ENCODE measurements at places on chromosomes 1 and 21. TPM values are rescaled to one million over a fixed set of nuclear protein-coding genes. Genes with fewer than 3 reads are reported as not detected.

DNA sequence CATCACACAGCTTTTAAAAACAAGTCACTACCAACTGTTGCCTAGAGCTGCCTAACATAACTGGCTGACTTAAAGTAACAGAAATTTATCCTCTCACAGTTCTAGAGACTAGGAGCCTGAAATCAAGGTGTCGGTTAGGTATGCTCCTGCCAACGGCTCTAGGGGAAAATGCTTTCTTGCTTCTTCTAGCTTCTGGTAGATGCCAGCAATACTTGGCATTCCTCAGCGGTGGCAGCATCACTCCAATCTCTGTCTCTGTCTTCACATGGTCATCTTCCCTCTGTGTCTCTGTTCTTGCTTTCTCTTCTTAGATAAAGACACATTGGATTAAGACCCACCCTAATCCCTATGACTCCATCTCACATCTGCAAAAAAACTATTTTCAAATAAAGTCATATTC lies 51.5 kb downstream of the DMRTA2 start:
- DNase-seq: no peak

DNA sequence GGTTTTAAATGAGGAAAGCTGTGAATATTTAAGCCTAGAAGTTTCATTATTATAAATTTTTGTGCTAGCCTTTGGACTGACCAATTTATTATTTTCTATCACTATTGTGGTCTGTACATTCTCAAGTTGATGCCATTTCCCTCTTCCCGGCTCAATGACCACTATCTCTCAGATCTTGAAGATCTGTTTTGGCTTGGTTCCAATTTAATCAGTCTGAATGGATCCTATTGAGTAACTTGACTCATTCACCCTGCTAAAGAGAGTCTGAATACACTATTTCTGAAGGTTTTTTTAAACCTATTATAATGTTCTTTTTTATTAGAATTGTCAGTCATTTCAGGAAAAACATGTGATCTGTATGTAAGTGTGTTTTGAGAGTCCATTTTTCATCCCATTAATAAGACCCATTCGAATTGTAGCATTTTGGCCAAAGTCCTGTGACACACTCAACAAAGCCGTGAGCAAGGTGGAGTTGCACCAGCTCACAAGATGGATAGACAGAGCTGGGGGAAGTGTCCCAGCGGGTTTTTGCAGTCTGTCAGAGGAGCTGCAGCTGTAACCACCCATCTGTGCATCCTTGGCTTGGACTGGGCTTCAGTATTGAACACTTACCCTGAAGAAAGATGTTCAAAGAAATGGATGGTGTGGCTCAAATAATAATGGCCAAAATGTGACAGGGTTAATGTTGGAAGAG lies 145.6 kb downstream of the NFIA start:
- DNase-seq: no peak

GRCh38 chr1:68464891-68465290 lies 15.1 kb upstream of the RPE65 start:
- DNase-seq: no peak

- no peak for DNase-seq
These were observed 311.8 kb upstream of the DPYD start for GRCh38 chr1:98232678-98233077.

OLFML3 gene
- polyA plus RNA-seq: 131 TPM

DNA sequence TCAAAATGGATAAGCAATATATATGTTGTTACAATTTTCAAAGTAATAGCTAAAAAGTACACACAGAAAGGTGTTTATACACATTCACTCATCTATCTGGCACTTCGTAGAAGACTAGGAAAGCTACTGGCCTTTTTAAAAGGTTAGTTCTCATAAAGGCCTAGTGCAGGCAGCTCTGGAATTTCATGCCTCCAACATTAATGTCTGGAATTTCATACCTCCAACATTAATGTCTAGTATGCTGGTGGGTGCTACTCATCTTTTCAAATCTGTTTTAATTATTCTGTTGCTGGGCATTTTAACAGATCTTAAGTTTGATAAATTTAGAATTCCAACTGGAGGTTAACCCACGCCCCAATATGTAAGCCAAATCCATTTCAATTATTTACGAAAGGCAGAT lies 124.2 kb downstream of the AKT3 start:
- no peak for DNase-seq

DNA sequence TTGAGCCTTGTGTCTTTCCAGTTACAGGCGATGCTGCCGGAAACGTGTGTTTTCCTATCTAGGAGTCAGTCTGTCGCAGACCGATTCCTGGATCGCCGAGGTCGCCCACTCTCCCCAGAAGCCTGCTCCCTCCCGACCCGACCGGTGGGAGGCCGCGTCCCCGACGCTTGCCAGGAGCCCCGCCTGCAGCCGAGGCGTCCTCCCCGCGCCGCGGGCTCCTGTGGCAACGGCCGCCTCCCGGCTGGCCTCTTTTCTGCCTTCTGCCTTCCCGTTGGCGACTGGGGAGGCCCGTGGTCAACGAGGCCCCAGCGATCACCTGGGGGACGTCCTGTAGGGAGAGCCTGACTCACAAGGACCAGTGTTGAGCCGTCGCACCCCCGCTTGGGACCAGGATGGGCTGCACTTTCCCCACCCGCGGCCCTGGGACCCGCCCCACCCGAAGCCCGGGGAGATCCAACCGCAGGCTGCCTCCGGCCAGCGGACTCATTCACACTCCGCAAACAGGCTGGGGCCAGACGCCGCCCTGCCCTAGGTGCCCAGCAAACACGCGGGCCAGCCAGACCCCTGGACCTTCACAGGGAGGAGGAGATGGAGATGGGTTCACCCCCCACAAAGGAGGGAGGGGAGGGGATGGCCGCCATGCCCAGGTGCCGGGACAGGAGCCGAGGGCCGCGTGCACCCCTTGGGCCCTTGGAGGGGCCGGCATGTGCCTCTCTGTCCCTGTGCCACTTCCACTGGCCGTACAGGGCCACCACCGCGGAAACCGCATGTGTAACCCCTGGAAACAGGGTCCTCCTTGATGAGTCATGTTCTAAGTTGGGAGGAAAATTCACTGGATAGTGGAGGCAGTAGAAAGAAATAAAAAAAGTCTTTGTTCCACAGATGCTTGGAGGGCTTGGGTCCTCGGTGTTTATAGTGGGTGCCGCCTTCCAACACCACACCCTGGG lies 7.2 kb upstream of the COL6A1 start:
- DNase-seq: no peak

GRCh38 chr1:44798481-44799365 lies 1.5 kb upstream of the PLK3 start:
- no peak for DNase-seq

MTMR11 gene
- 35.7 TPM for polyA plus RNA-seq

GRCh38 chr1:216457356-216457755 lies 34.1 kb upstream of the USH2A start:
- DNase-seq: peak; percentile 18

DNA sequence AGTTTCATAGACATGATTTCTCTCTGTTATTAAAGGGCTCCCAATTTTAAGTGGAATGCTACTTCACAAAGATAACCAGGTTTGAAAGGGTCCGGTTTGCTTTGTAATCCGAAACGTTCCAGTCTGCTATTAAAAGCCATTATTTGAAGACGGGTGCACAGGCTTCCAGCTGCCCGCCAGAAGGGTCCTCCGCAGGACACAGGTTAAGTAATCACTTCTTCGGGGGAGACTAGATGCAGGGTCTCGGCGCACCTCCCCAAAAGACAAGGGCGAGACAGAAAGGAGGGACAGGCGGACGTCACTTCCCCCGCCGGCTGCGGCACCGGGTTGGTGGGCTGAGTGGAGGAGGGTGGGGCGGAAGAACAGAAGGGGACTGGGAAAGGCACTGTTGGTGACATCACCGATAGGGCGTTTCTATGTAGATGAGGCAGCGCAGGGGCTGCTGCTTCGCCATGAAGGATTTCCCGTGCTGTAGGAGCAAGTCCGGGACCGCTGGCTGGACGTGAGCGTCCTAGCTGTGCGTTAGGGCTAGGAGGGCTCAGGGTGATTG lies 8.9 kb downstream of the RNU1-2 start:
- DNase-seq: peak; percentile 100

LCE6A gene
- polyA plus RNA-seq: not detected

GRCh38 chr21:25342816-25343215 lies 264.5 kb downstream of the MRPL39 start:
- no peak for DNase-seq

FCRL6 gene
- 0.27 TPM for polyA plus RNA-seq

DNA sequence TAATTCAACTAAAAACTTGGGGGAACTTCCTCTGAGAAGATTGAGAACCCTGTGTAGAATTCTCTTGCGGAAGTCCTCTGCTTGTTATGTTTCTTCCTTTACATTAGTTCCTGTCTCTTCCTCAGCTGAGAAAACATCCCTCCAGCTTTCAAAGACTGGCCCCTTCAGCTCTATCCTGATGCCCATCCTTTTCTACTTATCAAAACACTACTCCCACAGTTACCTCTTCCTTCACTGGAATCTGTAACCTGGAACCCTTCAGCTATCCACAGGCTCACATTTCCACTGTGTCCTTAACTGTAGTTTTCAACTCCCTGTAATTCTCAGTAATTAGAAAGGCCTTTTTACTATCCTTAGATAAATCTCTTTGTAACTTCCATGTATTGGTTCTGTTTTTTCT lies 6.0 kb upstream of the DEDD start:
- peak; percentile 21 for DNase-seq

GRCh38 chr1:55069280-55069679 lies 29.9 kb downstream of the PCSK9 start:
- DNase-seq: no peak

ARHGAP29 gene
- polyA plus RNA-seq: 96.2 TPM

DNA sequence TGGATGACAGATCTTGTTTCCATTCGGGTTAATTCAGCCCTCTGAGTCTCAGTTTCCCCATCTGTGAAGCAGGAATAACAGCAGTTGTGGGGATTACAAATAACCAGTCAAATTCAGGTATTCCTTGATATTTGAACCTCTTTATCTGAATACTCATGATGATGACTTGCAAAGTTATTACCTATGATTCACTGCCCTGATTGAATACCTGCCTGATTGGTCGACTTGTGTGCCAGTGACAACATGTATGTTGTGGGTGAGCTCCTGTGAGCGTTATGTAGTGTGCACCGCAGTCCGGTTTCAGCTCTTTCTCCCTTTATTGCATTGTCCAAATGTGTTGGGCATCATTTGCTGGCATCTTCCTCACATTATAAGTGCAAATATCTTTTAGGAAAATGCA lies 9.5 kb upstream of the TMEM61 start:
- no peak for DNase-seq

DNA sequence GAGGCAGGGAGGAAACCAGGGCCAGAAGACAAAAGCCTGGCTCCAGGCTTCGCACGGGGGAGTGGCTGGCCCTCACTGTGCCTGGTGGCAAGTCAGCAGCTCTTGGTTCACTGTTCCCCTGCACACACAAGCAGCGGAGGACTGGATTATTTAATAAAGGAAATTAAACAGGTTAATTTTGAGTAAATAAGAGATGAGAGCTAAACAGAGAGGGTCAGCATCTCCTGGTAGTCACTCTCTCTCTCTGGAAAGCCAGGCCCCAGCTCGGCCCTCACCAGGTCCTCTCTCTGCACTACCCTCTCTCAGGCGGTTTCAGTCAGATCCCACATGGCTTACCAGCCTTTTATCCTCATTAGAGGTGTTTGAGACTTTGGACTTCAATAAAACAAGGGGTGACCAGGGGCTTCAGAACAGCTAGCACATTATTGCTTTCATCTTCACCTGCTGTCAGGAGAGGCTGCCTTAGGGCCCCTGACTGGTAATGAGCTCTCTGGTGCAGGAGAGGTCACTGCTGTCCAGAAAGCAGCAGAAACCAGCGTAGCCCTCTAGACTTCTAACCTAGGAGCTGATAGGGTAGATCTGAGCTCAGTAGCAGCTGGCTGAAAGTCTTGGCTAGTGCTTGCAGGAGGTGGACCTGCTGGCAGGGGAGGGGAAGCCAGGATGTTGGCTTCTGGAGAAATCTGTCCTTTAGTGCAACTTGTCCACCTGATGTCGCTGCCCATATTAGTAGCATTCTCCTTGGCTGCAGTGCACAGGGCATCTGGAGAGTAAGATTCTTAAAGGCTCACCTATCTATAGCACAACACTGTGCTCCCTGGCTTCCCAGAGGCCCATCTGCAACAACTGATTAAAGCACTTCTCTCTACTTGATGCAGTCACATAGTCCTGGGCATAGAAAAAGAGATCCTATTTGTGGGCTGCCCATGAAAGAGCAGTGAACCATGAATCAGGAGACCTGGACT lies 45.9 kb downstream of the SYT6 start:
- no peak for DNase-seq

AMPD1 gene
- polyA plus RNA-seq: not detected

GRCh38 chr21:44326716-44327602 lies 12.2 kb downstream of the CFAP410 start:
- DNase-seq: no peak

IL19 gene
- 1.0 TPM for polyA plus RNA-seq

VASH2 gene
- 27.2 TPM for polyA plus RNA-seq

DNA sequence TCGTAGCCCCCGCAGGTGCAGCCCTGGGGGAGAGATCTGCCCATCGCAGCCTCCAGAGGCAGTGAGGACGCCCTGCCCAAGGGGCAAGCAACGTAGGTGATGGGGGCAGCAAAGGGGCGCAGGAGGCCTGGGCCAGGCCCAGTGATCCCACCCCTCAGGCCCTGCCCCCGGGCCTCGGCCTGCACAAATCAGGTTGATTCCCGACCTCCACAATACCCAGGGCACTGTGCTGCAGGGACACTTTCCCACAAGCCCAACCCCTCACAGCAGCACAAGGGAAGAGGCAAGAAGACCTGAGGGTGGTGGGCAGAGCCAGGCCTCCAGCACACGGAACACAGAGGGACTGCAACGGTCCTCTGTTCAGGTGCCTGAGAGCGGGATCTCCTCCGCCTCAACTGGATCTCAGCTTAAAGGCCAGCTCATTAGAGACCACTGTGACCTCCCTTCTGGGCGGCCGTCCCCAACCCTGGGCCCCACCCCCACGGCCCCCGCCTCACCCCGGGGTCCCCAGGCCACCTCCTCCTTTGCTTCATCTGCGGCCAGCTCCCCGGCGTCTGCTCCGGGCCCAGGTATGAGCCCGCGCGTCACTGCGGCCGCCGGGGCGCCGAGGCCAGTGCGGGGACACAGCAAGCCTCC lies 812 bp upstream of the ARF1 start:
- DNase-seq: no peak

GRCh38 chr1:17066361-17067068 lies 12.7 kb upstream of the SDHB start:
- DNase-seq: no peak

- DNase-seq: no peak
These were observed 153.3 kb upstream of the BEND5 start for GRCh38 chr1:48930011-48930410.

TATDN3 gene
- 23.2 TPM for polyA plus RNA-seq

GRCh38 chr1:157487504-157487903 lies 64.8 kb downstream of the FCRL5 start:
- no peak for DNase-seq

- DNase-seq: no peak
These were observed 1.2 kb downstream of the TAL1 start for GRCh38 chr1:47230692-47231300.

- DNase-seq: no peak
These were observed 55.7 kb downstream of the LRRC8C start for GRCh38 chr1:89688607-89689006.

- no peak for DNase-seq
These were observed 50.8 kb downstream of the ACBD3 start for GRCh38 chr1:226135709-226136108.

GRCh38 chr1:43052786-43053439 lies 94.2 kb upstream of the SLC2A1 start:
- DNase-seq: no peak

PADI2 gene
- 2.7 TPM for polyA plus RNA-seq

HCRTR1 gene
- 0.13 TPM for polyA plus RNA-seq

CCDC27 gene
- polyA plus RNA-seq: 0.20 TPM
